ENCODE measurements at places on chromosomes 2 and 18.

GRCh38 chr2:104880076-104880475 lies 26.2 kb downstream of the POU3F3 start:
- DNase-seq = no peak

DNA sequence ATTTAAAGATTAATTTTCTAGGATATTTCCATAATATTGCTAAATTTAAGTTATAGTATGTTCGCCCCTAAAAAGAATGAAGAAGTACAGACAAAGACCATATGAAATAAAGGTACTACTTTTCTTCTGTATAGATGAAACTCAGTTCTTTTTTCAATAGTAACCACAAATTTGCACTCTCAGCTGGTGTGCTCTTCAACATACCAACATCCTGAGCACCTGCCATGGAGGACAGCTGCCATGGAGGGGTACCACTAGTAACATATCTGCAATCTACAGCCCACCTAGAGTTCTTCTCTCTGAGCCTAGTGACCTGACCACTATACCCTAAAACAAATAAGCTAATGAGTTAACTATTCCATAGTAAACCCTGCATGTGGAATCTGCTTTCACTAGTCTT lies 36.8 kb upstream of the ERCC3 start:
- no peak for DNase-seq

DNA sequence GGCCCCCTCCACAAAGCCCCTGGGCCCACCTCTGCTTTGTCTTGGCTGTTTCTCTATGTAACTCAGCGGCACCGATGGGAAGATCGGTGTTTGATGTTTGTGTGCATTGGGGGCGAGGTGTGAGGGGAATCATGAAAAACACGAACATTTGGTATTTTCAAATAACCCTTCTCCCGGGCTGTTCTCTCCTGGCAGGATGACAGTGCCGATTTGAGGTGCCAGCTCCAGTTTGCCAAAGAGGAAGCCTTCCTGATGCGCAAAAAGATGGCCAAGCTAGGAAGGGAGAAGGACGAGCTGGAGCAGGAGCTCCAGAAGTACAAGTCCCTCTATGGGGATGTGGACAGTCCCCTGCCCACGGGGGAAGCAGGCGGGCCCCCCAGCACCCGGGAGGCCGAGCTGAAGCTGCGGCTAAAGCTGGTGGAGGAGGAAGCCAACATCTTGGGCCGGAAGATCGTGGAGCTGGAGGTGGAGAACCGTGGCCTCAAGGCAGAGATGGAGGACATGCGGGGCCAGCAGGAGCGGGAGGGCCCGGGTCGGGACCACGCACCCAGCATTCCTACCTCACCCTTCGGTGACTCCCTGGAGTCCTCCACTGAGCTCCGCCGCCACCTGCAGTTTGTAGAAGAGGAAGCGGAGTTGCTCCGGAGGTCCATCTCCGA lies 78.1 kb downstream of the MTCL1 start:
- no peak for DNase-seq

DNA sequence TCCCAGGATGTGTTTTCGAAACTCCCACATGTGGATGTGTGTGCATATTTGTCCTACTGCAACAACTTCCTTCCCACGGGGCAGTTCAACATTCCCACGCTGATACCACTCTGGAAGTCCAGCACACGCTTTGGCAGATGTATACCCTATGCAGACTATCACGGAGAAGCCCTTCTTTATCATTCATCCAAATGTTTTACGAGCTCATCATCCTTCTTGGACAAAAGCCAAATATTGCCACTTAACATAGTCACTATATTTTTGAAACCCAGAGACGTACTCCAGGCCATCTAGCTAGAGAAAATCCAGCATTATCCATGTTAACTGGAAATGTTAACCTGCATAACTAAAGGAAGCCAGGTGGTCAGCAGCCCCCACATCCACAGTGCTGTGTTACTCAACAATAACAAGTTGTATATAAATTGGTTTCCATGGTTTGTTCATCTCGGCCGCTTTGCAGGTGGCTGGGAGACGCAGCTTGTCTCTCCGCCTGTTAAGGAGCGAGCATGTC lies 131.5 kb downstream of the ZNF532 start:
- DNase-seq = no peak

DNA sequence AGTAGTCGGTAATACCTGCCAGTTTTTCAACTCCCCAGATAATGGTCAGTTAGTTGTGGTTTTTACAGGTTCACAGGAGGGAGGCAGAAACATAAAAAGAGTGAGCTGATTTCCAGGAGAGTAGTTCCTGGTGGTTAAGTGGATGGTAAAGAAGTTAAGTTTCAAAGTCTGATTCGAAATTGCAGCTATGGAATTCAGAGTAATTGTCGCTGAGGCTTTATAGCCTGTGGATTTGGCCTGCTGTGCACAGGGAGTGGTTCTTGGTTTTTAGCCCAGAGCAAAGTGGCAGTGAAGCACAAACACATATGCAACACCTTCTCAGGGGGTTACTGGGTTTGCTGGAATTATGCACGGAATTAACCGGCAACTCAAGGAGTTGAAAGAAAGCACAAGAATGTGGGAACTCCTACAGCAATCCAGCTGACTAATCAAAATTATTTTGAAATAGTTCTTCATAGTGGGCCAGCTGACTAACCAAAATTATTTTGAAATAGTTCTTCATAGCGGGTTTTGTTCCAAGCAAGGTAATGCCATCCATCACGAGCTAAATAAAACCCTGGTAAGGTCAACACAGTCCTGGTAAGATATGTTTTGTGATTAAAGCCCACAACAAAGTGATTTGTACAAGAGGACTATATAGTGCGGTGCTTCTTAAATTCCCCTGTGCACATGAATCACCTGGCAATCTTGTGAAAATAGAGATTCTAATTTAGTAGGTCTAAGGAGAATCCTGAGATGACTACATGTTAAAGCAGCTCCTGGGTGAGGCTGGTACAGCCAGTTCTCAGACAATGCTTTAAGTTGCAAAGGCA lies 94.4 kb downstream of the SGPP2 start:
- no peak for DNase-seq

- no peak for DNase-seq
These were observed 85.1 kb upstream of the ATL2 start for GRCh38 chr2:38462121-38462661.

DNA sequence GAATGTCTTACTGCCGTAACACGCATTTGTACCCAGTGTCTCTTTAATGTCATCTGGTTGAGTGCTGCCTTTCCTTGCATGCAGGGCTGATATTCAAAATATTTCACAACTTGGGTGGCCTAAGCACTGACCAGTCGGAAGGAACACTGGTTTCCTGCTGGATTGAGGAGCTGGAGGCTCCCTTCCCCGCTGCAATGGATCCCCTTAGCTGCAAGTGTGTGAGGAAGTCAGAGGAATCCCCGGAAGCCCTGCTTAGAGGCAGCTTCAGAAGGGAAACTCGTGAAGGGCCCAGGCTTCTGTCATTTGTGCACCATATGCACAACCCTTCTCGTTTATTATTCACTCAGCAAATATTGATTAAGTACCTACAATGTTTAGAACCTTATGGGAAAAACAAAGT lies 33.2 kb upstream of the SP3 start:
- no peak for DNase-seq

DNA sequence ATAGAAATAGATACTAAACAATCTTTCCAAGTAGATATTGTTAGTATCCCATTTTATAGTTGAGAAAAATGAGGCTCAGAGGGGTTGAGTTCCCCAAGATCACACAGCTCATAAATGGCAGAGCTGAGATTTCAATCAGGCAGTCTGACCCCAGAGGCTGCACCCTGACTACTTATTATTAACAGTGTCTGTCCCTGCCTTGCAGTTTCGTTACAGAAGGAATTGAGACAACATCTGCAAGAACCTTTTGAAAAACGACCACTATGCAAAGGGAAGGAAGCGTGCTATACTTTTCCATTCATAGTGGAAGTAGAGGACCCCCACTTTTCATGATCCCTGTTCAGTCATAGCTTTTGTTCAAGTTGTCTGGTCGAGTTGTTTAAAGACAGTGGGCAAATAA lies 53.2 kb upstream of the SEC11C start:
- DNase-seq = no peak

- DNase-seq = no peak
These were observed 52.3 kb upstream of the SEC11C start for GRCh38 chr18:59087391-59087790.

DNA sequence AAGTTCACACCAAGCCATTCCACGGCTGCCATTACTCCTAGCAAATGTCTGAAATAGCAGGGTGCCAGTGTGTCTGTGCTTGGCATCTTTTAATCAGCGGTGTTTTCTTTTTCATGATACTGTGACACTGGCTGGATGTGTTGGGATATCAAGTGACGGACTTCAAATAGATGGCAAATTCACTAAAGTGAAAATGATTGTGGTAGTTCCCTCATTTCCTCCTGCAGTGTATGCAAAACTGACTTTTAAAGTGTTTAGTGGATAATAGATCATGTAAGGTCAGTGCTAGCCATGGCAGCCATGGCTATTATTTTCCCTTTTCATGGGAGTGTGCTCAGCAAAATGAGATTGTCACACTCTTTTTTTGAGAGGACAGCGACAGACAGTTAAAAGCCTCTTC lies 261.5 kb upstream of the SIX3 start:
- no peak for DNase-seq

- no peak for DNase-seq
These were observed 9.9 kb downstream of the PLEKHM3 start for GRCh38 chr2:208015475-208015874.

DNA sequence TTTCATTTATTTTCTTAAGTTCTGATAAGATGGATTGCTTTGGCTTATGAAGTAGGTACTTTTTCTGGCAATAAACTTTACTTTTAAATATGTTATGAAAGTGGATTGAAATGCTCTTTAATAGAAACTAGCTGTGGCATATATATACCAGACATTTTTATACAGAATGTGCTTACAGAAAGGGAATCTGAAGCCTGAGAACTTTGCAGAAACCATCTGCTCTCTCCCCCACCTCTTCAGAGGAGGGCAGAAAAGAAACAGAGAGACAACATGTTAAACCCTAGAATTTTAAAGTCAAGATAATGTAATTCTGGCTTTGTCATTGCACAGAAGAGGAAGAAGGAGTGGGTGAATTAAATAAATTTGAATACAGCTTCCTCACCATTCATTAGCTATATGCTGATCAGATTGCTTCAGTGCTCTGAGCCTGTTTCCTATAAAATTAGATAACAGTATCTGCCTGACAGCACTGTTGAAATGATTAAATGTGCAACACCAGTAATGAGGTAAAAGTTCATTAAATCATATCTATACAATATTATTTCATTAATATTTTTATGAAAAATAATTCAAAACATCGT lies 247.3 kb downstream of the CNTNAP5 start:
- no peak for DNase-seq

GRCh38 chr18:26046419-26047077 lies 43.9 kb downstream of the SS18 start:
- no peak for DNase-seq

GRCh38 chr2:235520787-235521186 lies 26.9 kb downstream of the AGAP1 start:
- no peak for DNase-seq

- no peak for DNase-seq
These were observed 288 bp upstream of the RDH14 start for GRCh38 chr2:18560797-18561085.

Measured in NCI-H2171 (cell line).